ENCODE measurements at places on chromosomes 4 and X. TPM values are rescaled to one million over a fixed set of nuclear protein-coding genes. Genes with fewer than 3 reads are reported as not detected.

GRCh38 chr4:2287594-2287915, 25.6 kb upstream of the MXD4 start:
- DNase-seq, result no peak

DNA sequence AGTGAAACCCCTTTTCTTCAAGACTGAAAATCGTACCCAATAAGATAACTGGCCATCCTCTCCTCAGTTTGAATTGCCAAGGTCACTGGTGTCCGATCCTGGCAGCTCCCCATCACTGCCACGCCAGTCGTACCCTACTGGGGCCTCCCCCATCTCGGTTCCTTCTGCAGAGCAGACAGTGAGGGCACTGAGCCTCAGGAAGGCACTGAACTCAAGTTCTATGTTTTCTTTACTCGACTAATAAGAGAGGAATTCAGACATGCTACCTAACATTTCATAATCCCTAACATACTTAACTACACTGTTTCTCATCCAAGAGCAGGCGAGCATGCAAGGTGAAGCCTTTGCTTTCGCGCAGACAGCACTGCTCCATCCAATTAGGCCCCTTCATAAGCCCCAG, 23.4 kb downstream of the ZFYVE28 start:
- no peak for DNase-seq

- DNase-seq, result no peak
Measured at GRCh38 chr4:152188801-152189200, 347.1 kb downstream of the FBXW7 start.

GRCh38 chr4:176611381-176611780, 181.3 kb downstream of the VEGFC start:
- peak; percentile 39 for DNase-seq

- DNase-seq, result no peak
Measured at GRCh38 chr4:125992891-125993290, 678.1 kb downstream of the FAT4 start.

DNA sequence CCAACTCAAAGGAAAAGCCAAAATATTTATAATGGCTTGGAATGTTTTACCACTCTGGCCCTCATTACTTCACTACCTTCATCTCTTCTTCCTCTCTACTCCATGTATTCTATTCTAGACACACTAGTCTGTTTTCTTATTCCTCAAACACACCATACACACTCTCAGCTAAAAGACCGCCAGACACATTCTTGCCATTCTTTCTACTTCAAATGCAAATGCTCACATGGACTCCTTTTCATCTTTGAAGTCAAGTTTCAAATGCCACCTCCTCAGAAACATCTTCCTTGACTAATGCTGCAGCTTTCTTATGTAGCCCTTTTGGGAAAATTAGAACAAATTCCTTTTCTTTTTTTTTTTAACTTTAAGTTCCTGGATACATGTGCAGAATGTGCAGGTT, 412.9 kb upstream of the FMR1 start:
- DNase-seq, result no peak

GRCh38 chr4:37687681-37688080, 1.5 kb upstream of the RELL1 start:
- DNase-seq, result no peak

GRCh38 chrX:19661961-19662360, 146.7 kb upstream of the MAP3K15 start:
- DNase-seq, result no peak

- peak; percentile 3 for DNase-seq
Measured at GRCh38 chrX:49838374-49838773, 9.3 kb downstream of the PAGE4 start.

- peak; percentile 16 for DNase-seq
Measured at GRCh38 chr4:41963105-41963504, 18.5 kb upstream of the DCAF4L1 start.

DNA sequence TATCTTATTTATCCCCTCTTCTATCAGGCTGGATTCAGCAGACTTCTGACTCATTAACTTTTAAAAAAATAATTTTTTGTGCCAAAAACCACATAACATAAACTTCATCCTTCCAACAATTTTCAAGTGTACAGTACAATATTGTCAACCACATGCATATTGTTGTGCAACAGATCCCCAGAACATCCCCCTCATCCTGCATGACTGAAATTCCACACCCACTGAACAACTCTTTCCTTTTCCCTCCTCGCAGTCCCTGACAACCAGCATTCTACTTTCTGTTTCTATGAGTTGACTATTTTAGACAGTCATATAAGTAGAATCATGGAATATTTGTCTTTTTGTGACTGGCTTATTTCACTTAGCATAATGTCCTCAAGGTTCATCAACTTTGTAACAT, 2.2 kb upstream of the MID2 start:
- peak; percentile 77 for DNase-seq

- DNase-seq, result no peak
Measured at GRCh38 chr4:183960962-183961541, 55.9 kb downstream of the STOX2 start.

DNA sequence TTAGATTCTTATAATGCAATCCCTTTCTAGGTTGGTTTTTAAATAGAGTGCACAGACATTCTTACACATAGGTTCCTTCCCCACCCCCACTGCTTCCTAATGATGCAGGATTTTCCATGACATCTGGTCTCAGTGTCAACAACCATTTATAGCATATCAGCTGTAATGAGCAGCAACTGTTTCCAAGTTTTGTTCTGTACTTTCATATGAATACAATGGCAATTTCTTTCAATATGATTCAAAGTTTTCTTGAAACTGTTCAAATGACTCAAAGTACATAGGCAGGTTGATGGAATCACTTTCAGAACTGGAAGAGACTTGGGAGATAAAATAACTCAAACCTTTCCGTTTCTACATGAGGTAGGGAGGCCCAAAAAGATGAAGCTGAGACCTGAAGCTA, 220.7 kb downstream of the CAMK2D start:
- peak; percentile 76 for DNase-seq

DNA sequence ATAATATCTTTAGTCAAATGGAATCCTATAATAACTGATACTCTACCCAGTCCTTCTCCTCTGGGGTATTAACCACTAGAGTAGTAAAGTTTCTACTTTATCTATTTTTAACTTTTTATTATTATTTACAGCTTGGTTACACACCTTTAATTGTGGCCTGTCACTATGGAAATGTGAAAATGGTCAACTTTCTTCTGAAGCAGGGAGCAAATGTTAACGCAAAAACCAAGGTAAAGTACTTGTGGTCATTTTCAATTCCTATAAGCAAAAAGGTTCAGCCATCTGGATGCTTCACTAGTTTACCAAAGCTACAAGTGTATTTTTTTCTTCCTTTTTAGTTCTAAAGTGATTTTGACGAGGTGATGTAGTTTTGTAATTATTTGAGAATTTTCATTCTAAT, 238.8 kb downstream of the ANK2 start:
- no peak for DNase-seq

- DNase-seq, result no peak
Measured at GRCh38 chrX:53031380-53031779, 17.2 kb upstream of the GPR173 start.

- DNase-seq, result no peak
Measured at GRCh38 chr4:38993683-38994082, 38.5 kb downstream of the TMEM156 start.

GRCh38 chr4:150725957-150726523, 144.1 kb downstream of the MAB21L2 start:
- no peak for DNase-seq

GRCh38 chr4:41443340-41444079, 94.4 kb upstream of the LIMCH1 start:
- DNase-seq, result no peak

GRCh38 chr4:48109413-48110263, 24.4 kb downstream of the TXK start:
- DNase-seq, result peak; percentile 50

DNA sequence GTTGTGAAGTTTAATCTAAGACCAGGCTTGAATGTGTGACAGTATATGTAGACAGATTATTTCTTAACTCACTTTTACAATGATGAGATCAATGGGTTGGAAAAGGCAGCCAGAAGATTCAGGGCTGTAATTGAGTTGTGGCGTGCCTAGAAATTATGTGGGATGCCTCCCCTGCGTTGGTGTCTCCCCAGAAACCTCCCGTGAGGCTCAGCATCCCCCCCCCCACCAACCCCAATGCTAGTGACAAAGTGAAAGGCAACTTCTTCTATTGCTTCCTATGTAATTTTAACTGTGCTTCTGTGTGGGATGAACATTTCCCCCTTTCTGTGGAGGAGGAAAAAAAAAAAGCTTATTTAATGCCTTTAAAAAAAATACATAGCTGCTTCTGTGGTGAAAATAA, 297.9 kb downstream of the ARHGAP10 start:
- DNase-seq, result no peak

DNA sequence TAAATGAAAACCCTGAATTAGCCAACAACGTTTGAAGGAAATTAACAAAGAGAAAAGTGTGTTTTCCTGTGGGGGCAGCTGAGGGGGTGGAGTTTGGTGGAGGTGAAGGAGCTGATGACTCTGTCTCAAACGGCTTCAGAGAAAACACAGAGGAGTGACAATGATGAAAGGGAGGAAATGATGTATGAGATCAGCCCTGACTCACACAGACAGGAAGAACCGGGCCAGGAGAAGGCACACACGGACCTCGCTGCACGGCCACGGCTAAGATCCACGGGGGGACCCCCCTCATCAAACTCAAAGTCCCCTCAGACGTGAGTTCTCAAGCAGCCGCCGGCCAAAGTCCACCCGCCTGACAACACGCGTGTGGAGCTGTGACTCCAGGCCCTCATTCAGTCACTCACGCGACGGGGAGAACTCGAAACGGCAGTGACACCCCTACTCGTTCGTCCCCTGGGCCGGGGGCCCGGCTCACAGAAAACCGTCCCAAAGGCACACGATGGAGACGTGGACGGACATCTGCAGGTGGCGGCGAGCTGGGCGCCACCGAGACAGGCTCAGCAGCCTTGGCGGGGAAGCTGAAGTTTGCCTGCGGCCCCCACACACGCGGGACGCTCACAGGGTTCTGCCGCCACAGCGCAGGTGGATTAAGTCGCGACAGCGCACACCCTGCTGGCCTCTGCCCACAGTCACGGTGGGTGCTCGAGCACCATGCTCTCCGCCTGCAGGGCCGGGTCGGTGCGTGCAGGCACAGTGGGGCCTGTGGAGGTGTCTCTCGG, 28.8 kb downstream of the PPP2R3B start:
- peak; percentile 24 for DNase-seq

- DNase-seq, result no peak
Measured at GRCh38 chr4:38985410-38986100, 46.7 kb downstream of the TMEM156 start.

- DNase-seq, result no peak
Measured at GRCh38 chr4:151583157-151583914, 174.4 kb downstream of the FHIP1A start.

GRCh38 chr4:147034372-147034771, 88.7 kb upstream of the TTC29 start:
- peak; percentile 46 for DNase-seq

DNA sequence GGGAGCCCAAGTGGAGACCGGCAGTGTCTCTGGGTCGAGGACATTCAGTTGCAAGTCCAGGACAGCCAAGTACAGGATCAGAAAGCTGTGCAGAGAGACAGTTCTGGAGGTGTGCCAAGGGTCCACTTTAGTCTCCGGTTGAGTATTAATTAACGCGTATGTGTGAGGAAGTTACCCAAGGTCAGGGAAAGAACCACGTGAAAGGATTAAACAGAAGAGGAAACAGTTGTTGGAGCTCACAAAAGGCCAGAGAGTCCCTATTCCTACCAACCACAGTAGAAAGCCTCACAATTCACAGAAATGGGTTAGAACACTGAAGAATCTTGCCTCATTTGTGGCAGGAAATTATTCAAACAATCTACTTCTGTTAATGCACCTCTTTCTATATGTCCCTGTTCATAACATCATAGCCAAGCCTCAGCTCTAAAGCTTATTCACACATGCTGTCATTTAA, 17.9 kb upstream of the NSUN7 start:
- no peak for DNase-seq

GRCh38 chrX:122666601-122667000, 517.5 kb upstream of the GRIA3 start:
- DNase-seq, result no peak

DNA sequence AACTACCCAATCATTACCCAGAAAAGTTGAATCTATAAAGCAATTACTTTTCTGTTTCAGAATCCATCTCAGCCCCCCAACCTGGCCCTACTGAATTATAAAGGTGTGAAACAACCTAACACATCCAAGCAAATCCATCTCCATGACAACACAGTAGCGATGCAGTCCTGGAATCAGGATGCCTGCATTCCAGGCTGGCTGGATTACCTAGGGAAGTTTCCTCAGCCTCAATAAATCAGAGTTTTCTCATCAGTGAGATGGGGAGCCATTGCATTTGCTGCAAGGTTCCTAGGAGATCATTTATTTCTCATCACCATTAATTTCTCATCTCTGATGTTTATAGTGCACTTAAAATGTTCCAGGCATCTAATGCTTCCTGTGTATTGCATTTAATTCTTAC, 46.0 kb downstream of the LNX1 start:
- no peak for DNase-seq

DNA sequence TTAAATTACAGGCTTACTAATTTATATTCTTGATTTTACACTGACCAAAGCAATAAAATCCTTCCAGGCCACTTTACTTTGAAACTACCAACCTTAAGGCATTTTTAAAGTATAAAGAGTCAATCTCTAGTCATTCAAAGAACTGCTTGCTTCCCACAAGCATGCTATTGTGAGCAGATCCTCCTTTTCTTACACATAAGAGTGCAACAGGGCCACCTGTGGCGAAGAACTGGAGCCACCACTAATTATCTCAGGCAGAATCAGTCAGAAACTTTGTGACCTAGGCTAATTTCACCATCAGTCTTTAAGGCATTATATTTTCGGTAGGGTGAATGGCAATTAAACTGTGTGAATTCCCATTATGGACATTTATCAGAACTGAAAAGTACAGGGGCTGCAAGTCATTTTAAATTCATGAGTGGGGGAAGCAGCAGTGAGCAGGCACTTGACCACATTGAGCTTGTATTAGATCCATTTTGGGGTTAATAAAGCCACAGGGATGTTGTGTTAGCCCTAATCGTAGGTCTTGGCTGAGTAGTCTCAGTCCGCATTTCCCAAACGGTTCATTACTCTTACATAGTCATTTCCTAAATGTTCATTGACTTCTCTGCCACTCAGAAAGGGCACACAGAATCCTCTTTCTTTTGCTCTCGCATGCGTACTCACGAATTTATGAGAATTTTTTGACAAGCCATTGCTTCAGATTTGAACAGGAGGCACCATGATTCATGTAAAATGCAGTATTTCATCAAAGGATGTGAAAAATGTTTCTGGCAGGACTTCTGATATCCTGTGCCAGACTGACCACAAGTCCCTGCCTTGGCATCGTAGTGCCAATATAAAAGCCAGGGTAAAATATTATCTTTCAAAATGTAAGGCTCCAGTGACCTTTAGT, 39.8 kb downstream of the NPY2R start:
- DNase-seq, result no peak

Gene PPP1R2C
- total RNA-seq, result not detected

Gene TEX11
- not detected for total RNA-seq

Gene BEND4
- total RNA-seq, result not detected

Gene RBM47
- 0.17 TPM for total RNA-seq

Gene LRP2BP
- 0.45 TPM for total RNA-seq

Gene RTL5
- 1.3 TPM for total RNA-seq

Gene SPANXN3
- not detected for total RNA-seq

Gene SETD7
- total RNA-seq, result 41.2 TPM

Gene HSFX3
- not detected for total RNA-seq

Gene SLC10A6
- not detected for total RNA-seq

Gene MBNL3
- 3.9 TPM for total RNA-seq

Gene CACNA1F
- not detected for total RNA-seq

Gene CENPC
- 16.0 TPM for total RNA-seq

Gene ADGRL3
- total RNA-seq, result not detected

Gene TGIF2LX
- total RNA-seq, result not detected

Gene FGA
- total RNA-seq, result not detected

All from LHCN-M2 (cell line).